ENCODE measurements at places on chromosomes 3 and 15.

- no peak for DNase-seq
These were observed 6.1 kb downstream of the IL17RD start for GRCh38 chr3:57158813-57159738.

DNA sequence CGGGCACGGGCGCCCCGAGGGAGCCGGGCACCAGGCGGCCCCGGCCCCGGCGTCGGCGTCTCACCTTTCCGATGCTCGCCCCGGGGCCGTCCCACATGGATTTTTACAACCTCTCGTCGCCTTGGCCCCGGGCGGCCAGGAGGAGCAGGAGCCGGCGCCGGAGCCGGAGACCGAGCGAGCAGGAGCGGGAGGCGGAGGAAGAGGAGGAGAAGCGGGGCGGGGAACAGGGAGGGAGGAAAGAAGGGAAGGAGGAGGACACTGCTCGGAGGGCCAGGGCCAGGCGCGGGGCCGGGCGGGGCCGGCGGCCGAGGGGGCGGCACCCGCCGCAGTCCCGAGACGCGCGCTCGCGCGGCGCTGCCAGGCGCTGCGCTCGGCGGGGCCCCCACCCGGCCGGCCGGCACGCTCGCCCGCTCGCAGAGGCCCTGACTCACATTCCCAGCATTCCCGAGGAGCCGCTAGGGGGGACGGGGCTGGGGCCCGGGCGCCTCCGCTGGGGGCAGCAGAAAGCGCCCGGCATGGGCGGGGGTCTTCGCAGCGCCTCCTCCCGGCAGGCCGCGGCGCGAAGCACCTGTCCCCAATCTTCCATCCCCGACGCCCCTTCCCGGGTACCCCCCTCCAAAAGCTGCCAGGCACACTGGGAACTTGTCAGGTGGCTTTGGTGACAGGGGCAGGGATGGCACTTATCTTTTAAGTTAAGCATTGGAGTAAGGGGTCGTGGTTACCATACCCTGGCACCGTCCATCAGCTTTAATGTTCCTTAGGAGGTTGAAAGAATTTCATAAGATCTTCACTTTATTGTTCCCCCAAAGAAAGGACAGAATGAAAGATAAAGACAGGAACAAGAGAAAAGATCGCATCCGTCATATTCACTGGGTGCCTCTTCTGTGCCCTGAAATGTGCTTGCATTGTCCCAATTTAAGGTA is at the start of gene ERC2:
TSS of gene ERC2 (minus strand) at position 284 of the 923 bp plus-strand sequence.
- peak; percentile 38 for DNase-seq

GRCh38 chr15:96324940-96325540 is 5.5 kb upstream of the NR2F2 start:
- DNase-seq, result peak; percentile 25

DNA sequence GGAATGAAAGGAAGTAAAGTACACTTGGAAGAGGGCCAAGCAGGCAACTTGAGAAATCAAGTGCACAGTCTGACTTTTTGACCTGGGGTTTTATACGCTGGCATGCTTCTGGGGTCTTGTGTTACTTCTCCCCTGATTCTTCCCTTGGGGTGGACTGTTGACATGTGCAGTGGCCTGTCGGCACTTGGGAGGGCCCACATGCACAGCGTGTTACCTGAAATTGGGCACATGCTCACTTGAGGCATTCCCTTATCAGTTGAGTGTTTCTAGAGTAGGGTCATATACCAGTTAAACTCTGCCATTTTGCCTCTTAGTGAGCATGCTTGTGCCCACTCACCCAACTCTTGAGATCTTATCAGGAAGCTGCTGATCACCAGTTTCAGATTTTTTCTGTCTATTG is 329.1 kb upstream of the SOX2 start:
- DNase-seq, result no peak

GRCh38 chr3:150238995-150239619 is 169.0 kb upstream of the TSC22D2 start:
- peak; percentile 29 for DNase-seq

DNA sequence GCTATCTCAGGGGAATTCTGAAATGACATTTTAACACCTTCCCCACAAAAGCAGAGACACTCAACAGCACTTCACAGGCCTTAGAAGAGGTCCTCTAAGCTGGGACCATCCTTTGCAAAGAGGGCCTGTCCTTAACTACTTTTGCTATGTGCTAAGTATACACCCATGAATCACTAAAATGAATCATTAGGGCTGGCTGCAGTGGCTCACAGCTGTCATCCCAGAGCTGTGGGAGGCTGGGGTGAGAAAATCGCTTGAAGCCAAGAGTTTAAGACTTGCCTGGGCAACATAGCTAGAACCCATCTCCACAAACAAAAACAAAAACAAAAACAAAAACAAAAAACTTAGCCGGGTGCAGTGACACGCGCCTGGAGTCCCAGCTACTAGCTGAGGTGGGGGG is 53.9 kb upstream of the MELTF start:
- peak; percentile 52 for DNase-seq

- DNase-seq, result no peak
These were observed 144.1 kb downstream of the FEZF2 start for GRCh38 chr3:62229211-62229610.

DNA sequence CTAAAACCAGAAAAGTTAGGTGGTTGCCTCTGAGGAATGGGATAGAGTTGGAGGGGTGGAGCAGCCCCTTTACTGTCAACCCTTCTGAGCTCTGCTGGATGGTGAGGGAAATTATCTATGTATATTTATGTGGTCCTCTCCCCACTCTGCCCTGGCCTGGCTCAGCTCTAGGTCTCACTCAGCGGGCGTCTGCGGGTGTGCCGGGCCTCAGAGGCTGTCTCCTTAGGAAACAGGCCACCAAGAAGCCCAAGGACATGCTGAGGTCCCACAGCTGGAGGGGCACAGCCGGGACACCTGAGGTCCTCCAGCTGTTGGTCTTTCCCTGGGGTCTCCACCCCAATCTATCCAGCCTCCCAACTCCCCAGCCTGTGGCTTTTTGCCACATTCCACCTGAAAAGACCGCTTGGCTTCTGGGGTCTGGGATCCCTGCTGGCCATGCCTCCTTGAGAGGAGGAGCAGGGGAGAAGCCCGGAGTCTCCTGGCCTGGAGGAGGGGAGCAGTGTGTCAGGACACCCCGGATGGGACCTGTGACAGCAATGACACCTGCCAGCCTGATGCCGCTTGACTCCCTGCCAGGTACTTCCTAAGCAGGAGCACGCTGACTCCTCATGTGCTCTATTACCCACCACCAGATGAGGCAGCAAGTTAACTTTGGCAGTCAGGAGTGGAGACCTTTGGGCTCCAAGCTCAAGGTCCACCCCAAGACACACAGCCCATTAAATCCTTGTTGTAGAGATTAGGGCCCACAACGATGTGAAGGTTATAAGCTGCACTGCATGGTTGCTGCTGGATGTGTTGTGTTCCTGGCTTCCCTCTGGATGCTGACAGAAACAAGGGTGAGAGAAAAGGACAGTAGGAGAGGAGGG is at the start of gene SLC28A1:
TSS of gene SLC28A1 (plus strand) at position 747 of the 866 bp plus-strand sequence. CDS start 3,099 bp downstream, outside the sequence.
- no peak for DNase-seq

- no peak for DNase-seq
These were observed 170.6 kb downstream of the FAM43A start for GRCh38 chr3:194856296-194856695.

DNA sequence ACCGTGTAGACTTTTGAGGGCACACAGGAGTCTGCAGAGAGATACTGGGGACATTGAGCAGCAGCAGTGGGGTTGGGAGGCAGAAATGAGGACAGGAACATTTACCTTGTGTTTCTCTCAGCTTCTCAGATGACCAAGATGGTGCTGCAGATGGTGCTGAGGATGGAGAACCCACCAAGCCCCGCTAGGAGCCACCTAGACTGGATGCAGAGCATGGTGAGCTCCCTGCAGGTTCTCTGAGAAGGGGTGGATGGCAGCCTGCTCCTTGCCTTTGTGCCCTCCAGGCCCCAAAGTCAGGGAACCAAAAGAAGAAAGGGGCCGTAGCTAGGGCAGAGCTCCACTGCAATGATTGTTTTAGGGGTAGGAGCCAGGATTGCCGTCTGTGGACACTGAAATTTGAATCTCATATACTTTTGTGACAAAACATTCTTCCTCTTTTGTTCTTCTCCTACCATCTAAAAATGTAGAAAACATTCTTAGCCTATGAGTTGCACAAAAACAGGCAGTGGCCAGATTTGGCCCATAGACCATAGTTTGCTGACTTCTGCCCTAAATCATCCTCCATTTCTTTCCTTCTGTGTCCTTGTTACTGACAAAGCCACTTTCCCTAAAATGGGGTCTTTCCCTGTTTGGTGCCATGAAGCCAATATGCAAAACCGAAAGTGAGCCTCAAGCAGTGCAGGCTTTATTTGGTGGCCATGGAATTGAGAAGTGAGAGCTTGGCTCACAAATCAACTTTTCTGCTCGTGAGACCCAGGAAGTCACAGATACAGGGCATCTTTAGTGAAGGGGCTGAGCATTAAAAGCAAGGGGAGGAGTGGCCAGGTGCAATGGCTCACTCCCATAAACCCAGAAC is 11.9 kb upstream of the MUC20 start:
- DNase-seq, result peak; percentile 48

DNA sequence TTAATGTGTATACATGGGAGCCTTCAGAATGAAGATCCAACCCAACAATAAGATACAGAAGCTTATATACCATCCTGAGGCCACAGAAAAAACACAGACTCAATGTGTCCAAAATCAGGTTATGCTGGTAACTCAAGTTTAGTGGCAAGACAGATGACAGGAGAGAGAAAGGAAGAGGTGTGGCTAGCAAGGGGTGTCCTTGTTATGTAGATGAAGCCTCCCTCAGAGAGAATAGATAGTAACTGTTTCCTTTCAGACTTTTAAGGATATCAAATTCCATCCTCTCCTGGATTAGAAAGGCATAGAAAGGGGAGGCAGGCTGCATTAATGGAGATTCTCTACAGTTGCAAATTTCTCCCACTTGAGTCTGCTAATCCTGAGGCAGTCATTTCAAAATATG is 447.4 kb downstream of the GABRB3 start:
- no peak for DNase-seq

- no peak for DNase-seq
These were observed 525.9 kb upstream of the KCNMB2 start for GRCh38 chr3:178010306-178010705.

- peak; percentile 78 for DNase-seq
These were observed 75.5 kb downstream of the ADAMTS9 start for GRCh38 chr3:64612082-64612860.

- peak; percentile 81 for DNase-seq
These were observed 270.8 kb downstream of the UACA start for GRCh38 chr15:70492240-70493177.

DNA sequence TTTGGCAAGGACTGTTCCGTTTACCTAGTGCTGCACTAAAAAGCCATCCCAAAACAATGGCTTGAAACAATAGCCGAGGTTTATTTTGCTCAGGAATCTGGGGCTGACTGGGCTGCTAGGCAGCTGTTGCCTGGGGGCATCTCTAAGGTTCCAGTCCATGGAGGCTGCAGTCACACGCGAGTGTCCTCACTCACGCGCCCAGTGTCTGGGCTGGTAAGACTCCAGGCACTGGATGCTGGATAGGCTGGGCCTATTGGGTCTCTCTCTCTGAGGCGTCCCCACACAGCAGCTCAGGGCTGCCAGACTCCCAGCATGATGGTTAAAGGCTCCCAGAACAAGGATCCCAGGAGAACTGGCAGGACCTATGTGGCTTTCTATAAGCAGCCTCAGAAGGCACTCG is 34.2 kb downstream of the ALS2CL start:
- peak; percentile 70 for DNase-seq

- no peak for DNase-seq
These were observed 1286.0 kb downstream of the NSUN3 start for GRCh38 chr3:95348879-95349278.

- DNase-seq, result no peak
These were observed 102.4 kb downstream of the NR1D2 start for GRCh38 chr3:24047513-24047912.

DNA sequence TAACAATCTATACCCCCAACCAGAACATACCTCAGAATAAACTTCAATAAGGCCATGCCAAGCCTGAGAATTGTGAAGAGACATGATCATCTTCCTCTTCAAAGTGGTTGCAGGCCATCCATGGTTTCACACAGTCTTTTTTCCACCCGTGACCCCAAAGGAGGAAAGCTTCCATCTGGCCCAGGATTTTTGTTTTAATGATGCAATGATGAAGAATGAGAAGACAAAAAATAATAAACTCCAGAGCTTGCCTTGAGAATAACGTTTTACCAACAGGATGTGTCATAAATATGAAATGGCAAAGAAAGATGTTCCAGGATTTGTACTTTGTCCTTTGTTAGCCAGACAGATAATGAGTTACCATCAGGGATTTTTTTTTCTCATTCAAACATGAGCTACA is 201.9 kb downstream of the WNT5A start:
- DNase-seq, result peak; percentile 61

GRCh38 chr3:16606398-16606797 is 1.2 kb upstream of the DAZL start:
- DNase-seq, result no peak
